ENCODE measurements at places on chromosomes 3 and 15.

- DNase-seq: no peak
Measured at GRCh38 chr15:53580366-53580765, 179.1 kb downstream of the WDR72 start.

GRCh38 chr3:38579141-38579540, 70.3 kb downstream of the SCN5A start:
- DNase-seq: no peak

- no peak for DNase-seq
Measured at GRCh38 chr3:120332646-120333045, 16.5 kb downstream of the LRRC58 start.

GRCh38 chr3:10469441-10470119, 35.8 kb downstream of the ATP2B2 start:
- DNase-seq: no peak

GRCh38 chr3:157104521-157104920, 55.4 kb downstream of the CCNL1 start:
- DNase-seq: no peak

GRCh38 chr15:88974392-88974791, 61.2 kb upstream of the MFGE8 start:
- no peak for DNase-seq

DNA sequence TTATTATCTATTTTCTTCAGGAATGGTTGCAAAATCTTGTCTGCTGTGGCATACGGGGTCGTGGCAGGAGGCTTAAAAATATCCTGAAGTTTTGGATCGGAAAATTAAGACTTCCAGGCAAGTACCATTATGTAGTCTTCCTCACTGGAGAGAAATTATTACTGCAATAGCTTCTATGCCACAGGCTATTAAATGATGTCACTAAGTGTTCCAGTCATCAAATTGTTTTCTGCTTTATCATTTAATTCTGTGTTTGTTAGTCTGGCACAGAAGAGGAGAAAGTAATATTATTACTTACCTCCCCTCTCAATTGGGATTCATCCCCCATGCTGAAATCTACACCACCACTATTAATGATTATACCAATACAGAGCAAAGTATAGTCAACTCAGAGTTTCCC, 378.2 kb upstream of the ALCAM start:
- no peak for DNase-seq
